Dorsolateral prefrontal cortex (tissue), 122 donors: ENCODE measurements at places on chromosomes 5 and 9. TPM values are rescaled to one million over a fixed set of nuclear protein-coding genes. Genes with fewer than 3 reads are reported as not detected.

Gene MARCHF6
- 327 TPM for total RNA-seq

GRCh38 chr5:35717718-35718117 lies 100.1 kb downstream of the SPEF2 start:
- no peak for DNase-seq

Gene NR5A1
- total RNA-seq: not detected

Gene ADAMTS13
- 12.6 TPM for total RNA-seq

DNA sequence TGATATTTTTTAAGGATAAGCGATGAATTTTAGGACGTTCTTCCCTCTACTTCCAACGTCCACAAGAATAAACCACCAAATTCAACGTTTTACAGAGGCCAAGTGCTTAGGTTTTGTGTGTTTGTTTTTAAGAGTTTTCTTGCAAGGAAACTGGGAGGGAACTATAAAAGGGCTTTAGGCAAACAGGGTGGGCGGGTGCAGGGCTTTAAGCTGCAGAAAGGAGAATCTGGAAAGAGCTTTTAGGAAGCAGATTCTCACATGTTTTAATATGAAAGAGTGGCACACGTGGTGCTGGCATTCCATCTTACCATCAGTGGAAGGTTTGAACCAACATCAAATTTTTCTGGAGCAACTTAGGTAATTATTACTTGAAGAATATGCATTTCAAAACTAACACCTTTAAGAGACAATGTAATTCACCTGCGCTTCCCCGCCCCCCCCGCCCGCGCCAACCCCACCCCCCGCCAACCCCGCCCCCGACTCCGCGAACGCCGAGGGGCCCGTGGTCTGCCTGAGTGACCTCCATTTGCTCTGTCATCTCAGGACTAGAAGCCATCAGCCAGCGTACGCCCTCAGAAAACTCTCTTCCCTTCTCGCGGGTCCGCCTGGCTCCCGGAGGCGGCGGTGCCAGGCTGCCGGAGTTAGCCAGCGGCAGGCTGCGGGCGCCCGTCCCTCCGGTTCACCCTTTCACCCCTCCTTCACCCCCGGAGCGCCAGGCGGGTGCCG lies 911 bp upstream of the PIK3R1 start:
- no peak for DNase-seq

- no peak for DNase-seq
Measured at GRCh38 chr9:129852579-129852978, 17.3 kb downstream of the USP20 start.

Gene C9
- total RNA-seq: not detected

DNA sequence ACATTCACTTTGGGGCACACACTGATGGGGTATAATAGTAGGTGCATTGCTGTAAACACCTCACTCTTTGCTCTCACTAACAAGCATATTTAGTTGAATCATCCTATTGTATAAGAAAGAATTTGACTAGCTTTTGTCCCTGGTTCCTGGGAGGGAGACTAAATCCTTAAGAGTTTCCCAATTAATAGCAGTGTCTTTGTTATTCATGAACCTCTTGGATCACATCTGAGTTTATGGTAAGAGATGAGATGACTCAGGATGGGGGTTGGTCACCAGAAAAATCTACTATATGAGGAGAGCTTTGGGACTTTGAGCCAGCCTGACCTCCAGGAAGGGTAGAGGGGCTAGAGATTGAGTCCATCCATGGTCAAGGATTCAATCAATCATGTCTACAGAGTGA lies 56.8 kb downstream of the PUM3 start:
- no peak for DNase-seq
